ENCODE measurements at places on chromosomes 7 and 10. TPM values are rescaled to one million over a fixed set of nuclear protein-coding genes. Genes with fewer than 3 reads are reported as not detected.

Gene RSPH10B
- 0.81 TPM for total RNA-seq

DNA sequence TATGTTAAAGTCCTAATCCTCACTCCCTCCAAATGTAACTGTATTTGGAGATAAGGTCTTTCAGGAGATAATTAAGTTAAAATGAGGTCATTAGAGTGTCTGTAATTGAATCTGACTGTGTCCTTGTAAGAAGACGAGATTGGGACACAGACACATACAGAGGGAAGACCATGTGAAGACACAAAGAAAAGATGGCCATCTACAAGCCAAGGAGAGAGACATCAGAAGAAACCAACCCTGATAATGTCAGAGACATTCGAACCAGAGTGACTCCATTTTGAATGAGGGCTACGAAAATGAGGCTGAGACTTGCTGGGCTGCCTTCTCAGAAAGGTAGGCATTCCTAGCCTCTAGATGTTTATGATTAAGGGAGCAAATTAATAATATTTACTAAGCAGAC, 542 bp upstream of the SAMD9L start:
- peak overlapping the region; percentile 42 for H3K27ac ChIP-seq
- DNase-seq, result no peak
- no peaks in the 10 kb centered on the region for H3K4me1 ChIP-seq
- H3K36me3 ChIP-seq, result peaks cover 4% of the 10 kb centered on the region
- no peaks in the 10 kb centered on the region for H3K27me3 ChIP-seq

Gene SLC26A4
- 299 TPM for total RNA-seq

Gene TMEM236
- total RNA-seq, result 0.67 TPM

Gene ACSM6
- total RNA-seq, result 0.56 TPM

Gene GRID1
- 21.3 TPM for total RNA-seq

Gene CALCR
- total RNA-seq, result not detected

All from thyroid gland (tissue), 4 donors.